Fibroblast of skin of left quadriceps (primary cell): ENCODE measurements at places on chromosomes 3 and 15.

DNA sequence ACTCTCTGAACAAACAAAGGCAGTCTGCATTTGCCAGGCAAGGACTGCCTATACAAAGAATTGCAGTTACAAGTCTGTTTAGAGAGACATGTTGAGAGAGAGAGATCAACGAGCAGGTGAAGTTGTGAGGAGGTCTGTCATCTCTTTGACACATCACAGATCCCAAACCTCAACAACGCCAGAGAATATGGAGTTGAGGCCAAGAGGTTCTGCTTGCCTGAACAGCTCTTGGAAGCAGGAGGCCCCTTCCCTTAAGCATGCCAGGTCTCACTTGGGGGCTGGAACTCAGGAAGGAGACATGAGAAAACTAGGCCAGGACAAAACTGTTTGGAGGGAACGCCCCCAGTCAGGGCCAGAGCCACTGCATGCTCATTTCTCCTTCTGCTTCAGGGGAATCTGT is 22.3 kb upstream of the MUSTN1 start:
- no peak for DNase-seq

DNA sequence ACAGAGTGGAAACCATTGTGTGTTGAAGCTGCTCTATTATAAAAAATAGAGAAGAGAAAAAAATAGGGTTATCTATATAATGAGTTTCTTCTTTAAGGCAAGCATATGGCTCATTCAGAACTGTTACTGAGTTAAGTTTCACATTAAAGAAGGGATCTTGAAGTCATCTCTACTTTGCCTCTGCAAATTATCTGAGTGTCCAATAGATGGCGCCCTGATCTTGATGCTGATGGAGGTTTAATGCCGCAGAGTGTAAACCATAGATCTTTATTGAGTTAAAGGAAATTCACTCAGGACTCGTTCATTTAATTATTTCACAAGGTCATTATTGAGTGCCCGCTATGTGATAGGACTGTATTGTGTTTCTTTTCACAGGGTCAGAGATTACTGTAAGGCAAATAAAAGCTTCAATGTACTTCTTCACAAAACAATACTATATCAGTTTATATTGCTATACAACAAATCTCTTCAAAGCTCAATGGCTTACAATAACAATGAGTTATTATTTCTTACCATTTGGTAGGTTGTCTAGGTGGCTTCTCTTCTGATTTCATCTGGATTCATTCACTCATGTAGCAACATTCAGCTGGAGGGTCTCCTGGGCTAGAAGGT is 171.4 kb downstream of the NSUN3 start:
- DNase-seq, result no peak

DNA sequence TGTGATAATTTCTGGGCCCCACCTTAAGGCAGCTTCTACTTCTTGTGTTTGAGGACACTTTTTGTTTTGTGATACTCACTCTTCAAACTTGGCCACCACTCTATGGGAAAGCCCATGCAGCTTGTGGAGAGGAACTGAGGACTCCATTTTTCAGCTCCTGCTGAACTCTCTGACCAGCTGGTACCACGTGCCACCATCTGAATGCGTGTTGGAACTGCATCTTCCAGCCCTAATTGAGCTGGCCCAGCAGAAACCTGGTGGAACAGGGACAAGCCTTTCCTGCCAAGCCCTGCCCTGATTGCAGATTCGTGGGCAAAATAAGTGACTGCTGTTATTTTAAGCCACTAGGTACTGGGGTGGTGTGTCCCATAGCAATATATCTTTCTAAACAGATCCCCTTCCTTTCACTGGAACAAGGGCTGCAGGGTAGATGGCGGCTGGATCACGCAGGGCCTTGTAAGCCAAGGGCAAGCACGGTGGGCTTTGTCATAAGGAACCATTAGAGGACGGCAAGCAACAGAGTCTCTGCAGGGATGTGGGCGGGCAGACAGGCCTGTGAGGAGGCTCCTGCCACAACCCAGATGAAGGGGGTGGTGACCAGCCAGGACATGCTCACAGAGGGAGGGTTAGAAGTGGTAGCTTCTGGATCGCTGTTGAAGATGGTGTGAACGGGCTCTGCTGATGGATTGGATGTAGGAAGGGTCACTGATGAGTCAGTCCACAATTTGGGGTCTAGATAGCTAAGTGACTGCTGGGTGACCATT is 9.5 kb downstream of the H1-8 start:
- DNase-seq, result no peak

GRCh38 chr3:27380433-27381357 is 11.5 kb upstream of the NEK10 start:
- DNase-seq, result no peak

- DNase-seq, result no peak
Observed at GRCh38 chr3:116032176-116032575, 408.9 kb downstream of the GAP43 start.

DNA sequence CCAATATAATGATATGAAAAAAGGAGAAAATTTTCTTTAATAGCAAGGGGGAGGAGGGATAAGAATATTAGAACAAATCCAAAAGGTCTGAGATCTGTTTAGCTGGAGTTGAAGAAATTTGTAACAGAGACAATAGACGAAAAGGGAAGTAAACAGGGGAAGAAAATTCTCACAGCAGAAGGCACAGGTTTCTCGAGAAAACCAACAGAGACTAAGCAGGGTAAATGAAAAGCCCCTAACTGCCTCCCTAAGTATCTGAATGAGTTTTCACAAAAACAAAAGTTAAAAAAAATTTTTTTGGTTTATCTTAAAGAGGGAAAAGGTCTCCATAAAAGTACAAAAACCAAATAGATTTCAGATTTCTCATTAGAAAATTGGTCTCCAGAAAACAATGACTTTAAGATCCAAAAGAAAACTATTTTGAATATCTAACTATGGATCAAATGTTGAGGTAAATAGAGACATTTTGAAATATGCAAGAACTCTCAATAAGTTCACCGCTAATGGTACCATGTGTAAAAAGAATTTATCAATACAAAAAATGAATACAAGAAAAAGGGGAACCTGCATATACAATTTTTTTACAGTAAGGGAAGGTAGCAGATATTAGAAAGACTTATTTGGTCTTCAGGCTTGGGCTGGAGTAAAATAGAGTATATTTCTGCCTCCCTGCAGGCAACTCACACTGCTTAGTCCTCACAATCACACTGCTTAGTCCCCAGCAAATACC is 23.9 kb upstream of the NEK10 start:
- no peak for DNase-seq

DNA sequence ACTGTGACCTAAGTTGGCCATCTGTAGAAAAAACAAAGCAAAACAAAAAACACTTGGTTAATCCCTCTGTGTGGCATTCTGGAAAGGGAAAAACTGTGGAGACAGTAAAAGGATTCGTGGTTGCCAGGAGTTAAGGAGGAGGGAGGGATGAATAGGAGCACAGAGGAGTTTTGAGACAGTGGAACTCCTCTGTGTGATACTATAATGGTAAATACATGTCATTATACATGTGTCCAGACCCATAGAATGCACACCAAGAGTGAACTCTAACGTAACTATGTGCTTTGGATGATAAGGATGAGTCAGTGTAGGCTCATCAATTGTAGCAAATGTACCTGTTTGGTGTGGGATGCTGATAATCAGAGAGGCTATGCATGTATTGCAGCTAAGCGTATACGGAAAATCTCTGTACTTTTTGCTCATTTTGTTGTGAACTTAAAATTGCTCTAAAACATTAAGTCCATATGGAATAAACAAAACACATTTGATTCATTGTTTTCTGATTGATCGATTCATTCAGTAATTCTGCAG is 33.4 kb downstream of the RAP2B start:
- DNase-seq, result no peak

GRCh38 chr3:13276438-13277195 is 143.5 kb downstream of the NUP210 start:
- DNase-seq, result no peak

DNA sequence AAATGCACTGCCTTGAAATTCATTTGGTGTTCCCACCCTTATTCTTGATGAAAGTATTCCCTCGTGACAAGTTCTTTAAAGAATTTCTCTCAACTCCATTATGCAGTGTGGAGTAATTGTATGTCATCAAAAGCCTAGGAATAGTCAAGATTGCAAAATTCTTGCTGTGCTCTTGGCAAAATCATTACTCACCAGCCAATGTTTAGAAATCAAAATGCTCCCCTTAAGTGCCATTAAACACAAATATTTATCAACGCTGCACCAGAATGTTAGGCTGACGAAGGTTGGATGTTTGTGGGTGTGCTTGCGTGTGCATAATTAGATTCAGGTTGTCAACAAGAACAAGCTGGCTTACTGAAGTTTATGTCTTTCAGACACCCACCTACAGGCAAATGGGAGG is 40.5 kb downstream of the SST start:
- peak; percentile 36 for DNase-seq

DNA sequence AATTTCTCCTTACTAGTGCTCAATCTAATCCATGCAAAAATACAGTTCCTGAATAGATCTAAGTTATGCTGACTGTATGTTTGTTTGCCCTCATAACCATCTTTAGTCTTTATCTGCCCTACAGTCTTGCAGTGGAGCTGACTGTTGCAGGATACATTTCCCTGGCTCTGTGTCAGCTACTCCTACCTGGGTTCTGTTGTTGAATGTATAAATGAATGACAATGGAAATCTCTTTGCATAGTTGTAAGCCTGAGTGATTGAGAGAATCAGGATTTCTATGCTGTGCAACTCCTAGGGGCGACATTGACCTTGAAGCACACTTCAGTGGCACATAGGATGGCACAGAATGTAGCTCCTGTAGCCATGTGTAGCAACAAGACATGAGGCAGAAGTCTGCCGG is 16.0 kb upstream of the ZBBX start:
- no peak for DNase-seq

- no peak for DNase-seq
Observed at GRCh38 chr15:69652293-69652692, 199.7 kb downstream of the RPLP1 start.
